Spleen (tissue), 13 donors: ENCODE measurements at places on chromosomes 16 and 17. TPM values are rescaled to one million over a fixed set of nuclear protein-coding genes. Genes with fewer than 3 reads are reported as not detected.

ZFP3 gene
- polyA plus RNA-seq, result 3.6 TPM

CCDC92B gene
- polyA plus RNA-seq, result 0.20 TPM

STH gene
- polyA plus RNA-seq, result not detected

PPL gene
- 0.77 TPM for polyA plus RNA-seq

C17orf58 gene
- polyA plus RNA-seq, result 4.7 TPM

DNA sequence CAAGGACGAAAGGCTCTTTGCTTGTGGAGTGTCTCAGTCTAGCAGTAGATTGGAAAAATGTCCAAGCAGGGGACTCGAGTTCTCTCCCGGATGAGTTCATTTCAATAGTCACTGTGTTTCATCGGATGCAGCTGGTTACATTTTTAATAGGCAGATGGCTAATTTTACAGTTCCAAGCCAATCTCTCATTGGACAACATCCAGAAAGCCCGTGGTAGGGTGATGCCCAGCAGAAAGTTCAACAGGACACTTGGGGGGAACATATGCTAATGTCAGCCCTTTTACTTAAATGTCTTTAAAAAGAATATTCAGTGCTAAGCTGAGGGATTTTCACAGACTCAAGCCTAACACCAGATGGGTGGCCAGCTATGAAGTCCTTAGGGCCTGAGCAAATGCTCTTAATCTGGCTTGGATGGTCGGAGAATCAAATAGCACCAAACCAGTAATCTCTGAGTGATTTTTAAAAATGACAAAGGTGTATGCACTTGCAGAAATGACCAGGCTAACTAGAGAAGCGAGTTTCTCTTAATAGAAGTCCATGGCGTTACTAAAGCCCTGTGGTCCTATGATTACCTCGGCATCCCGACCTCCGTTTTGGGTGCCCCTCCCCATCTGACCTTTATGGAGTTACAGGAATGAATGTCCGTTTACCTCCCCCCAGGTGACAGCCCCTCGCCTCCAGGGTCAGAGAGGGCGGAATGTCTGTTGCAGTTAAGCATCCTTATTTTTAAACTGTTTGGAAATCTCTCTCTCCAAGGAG lies 289.2 kb upstream of the SALL1 start:
- H3K27ac ChIP-seq, result no peak overlapping the region
- no peaks in the 10 kb centered on the region for H3K4me1 ChIP-seq
- no peak overlapping the region for H3K4me3 ChIP-seq
- H3K27me3 ChIP-seq, result no peaks in the 10 kb centered on the region
- DNase-seq, result no peak

GRCh38 chr16:3800477-3801270 lies 79.8 kb downstream of the CREBBP start:
- no peak overlapping the region for H3K4me3 ChIP-seq
- no peak for DNase-seq
- no peaks in the 10 kb centered on the region for H3K27me3 ChIP-seq
- H3K27ac ChIP-seq, result no peak overlapping the region
- H3K36me3 ChIP-seq, result no peaks in the 10 kb centered on the region

GRCh38 chr17:17510456-17511292 lies 14.5 kb upstream of the RASD1 start:
- no peak overlapping the region for H3K27ac ChIP-seq
- no peaks in the 10 kb centered on the region for H3K36me3 ChIP-seq
- DNase-seq, result peak; percentile 66
- H3K4me1 ChIP-seq, result peaks cover 19% of the 10 kb centered on the region

DNA sequence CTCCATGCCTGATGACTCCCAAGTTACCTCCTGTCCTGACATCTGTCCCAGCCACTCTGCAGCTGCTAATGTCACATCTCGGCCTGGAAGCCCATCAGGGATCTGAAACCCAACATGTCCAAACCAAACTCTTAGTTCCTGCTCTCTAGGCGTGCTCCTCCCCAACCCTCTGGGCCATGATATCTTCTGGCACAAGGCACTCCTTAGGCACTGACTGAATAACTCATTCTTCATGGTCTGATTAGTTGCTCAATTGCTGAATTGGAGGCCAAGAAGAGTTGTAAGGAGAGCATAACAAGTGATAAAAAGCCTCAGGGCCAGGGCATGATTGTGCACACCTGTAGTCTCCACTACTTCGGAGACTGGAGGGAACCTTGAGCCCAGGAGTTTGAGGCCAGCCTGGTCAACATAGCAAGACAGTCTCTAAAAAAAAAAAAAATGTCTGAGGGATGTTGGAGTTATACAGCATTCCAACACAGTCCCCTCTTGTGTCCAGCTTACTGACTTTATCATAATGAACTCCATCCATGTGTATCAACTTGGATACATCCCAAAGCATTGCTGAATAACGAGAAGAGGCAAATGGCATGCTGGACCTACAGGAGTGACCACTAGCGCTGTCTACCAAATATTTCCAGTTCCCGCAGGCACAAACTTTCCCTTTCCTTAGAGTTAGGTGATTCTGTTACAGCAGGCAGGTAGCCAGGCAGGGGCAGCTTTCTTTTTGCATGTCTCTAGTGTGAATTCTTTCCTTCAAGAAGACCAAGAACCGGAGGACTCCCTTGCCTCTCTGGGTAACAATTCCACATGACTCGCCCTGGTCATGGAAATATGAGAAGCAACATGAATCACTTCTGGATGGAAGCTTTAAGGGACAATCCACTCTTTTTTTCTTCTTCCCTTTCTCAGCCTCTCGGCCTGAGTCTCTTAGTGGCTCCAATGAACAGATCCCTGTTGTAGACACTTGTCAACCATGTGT lies 18.1 kb upstream of the SHCBP1 start:
- no peaks in the 10 kb centered on the region for H3K36me3 ChIP-seq
- H3K4me3 ChIP-seq, result no peak overlapping the region
- no peaks in the 10 kb centered on the region for H3K4me1 ChIP-seq
- H3K27ac ChIP-seq, result no peak overlapping the region
- DNase-seq, result no peak
- no peaks in the 10 kb centered on the region for H3K27me3 ChIP-seq

DNA sequence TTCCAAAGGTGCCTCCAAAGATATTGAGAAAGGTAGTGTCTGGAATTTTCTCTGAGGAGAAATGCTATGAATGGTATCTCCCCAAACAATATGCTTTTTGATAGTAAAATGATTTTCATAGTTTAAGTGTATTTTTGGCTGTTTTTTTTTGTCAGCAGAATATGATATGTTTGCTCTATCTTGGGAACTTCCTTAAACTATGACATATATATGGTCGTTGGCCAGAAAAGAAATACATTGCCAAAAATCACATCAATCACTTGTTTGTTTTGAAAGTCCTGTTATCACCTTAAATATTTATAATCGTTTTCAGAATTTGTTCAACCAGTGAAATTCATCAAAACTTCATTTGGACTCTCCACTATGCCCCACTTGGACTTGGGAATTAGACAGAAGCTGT lies 816.9 kb downstream of the CDH11 start:
- H3K4me1 ChIP-seq, result no peaks in the 10 kb centered on the region
- no peak overlapping the region for H3K4me3 ChIP-seq
- no peak overlapping the region for H3K27ac ChIP-seq
- H3K27me3 ChIP-seq, result no peaks in the 10 kb centered on the region
- no peaks in the 10 kb centered on the region for H3K36me3 ChIP-seq

- no peak for DNase-seq
- H3K4me1 ChIP-seq, result peaks cover 26% of the 10 kb centered on the region
- no peaks in the 10 kb centered on the region for H3K27me3 ChIP-seq
- no peak overlapping the region for H3K4me3 ChIP-seq
- H3K27ac ChIP-seq, result peak overlapping the region; percentile 6
These were observed 31.3 kb downstream of the SPOP start for GRCh38 chr17:49646391-49647255.

DNA sequence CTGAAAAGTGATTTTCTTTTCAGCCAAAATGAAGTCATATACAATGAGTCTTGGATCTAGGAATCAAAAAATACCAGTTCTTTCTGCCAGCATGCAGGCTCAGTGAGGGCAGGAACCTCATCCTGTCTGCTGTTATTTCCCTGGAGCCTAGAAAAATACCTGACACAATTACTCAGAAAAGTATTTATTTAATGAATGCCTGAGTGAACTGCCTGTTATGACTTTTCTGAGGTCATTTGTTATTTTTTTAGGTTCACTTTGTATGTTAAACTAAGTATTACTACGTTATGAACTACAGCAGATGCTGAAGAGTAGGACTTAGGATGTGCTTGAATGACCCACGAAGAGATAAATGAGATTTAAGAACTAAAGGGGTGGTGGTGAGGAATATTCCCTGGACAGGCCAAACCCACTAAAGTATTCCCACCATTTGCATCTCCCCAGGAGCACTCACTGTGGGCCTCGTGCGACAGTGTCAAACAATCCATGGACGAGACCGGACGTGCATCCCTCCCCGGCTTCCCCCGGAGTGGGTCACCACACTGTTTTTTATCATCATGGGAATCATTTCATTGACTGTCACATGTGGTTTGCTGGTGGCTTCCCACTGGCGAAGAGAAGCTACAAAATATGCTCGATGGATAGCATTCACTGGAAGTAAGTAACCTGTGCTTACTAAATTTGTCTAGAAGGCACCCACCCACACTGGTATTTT lies 17.1 kb upstream of the VWA3A start:
- no peak for DNase-seq
- peaks cover 24% of the 10 kb centered on the region for H3K36me3 ChIP-seq
- H3K4me3 ChIP-seq, result no peak overlapping the region
- no peaks in the 10 kb centered on the region for H3K27me3 ChIP-seq
- H3K27ac ChIP-seq, result no peak overlapping the region

- no peak overlapping the region for H3K27ac ChIP-seq
- no peak overlapping the region for H3K4me3 ChIP-seq
- H3K27me3 ChIP-seq, result no peaks in the 10 kb centered on the region
- DNase-seq, result no peak
- peaks cover 72% of the 10 kb centered on the region for H3K4me1 ChIP-seq
These were observed 70.2 kb downstream of the SPAG9 start for GRCh38 chr17:51050291-51051033.

- no peak overlapping the region for H3K27ac ChIP-seq
- no peak overlapping the region for H3K4me3 ChIP-seq
- H3K27me3 ChIP-seq, result no peaks in the 10 kb centered on the region
- DNase-seq, result no peak
- no peaks in the 10 kb centered on the region for H3K36me3 ChIP-seq
These were observed 50.8 kb downstream of the MRTFB start for GRCh38 chr16:14121872-14122271.

- no peaks in the 10 kb centered on the region for H3K36me3 ChIP-seq
- peaks cover 32% of the 10 kb centered on the region for H3K4me1 ChIP-seq
- no peaks in the 10 kb centered on the region for H3K27me3 ChIP-seq
- no peak overlapping the region for H3K4me3 ChIP-seq
- H3K27ac ChIP-seq, result no peak overlapping the region
These were observed 60.3 kb downstream of the IL21R start for GRCh38 chr16:27462200-27462845.
